ENCODE measurements at places on chromosomes 4 and X.

- DNase-seq, result no peak
Measured at GRCh38 chr4:47145630-47146029, 114.3 kb downstream of the GABRB1 start.

GRCh38 chr4:69749771-69750170 lies 10.6 kb downstream of the SULT1B1 start:
- no peak for DNase-seq

GRCh38 chr4:119070301-119070700 lies 65.3 kb upstream of the MYOZ2 start:
- DNase-seq, result no peak

DNA sequence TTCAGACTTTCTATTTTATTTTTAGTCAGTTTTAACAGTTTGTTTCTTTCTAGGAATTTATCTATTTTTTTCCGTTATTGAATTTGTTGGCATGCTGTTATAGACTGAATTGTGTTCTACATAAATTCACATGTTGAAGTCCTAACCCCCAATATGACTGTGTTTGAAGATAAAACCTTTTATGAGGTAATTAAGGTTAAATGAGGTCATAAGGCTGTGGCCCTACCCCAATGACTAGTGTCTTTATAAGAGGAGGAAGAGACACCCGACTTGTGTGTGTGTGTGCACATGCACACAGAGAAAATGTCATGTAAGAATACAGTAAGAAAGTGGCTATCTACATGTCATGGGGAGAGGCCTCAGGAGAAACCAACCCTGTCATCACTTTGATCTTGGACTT lies 146.3 kb downstream of the BRWD3 start:
- no peak for DNase-seq

- DNase-seq, result no peak
Measured at GRCh38 chr4:148344941-148345340, 97.3 kb downstream of the NR3C2 start.

DNA sequence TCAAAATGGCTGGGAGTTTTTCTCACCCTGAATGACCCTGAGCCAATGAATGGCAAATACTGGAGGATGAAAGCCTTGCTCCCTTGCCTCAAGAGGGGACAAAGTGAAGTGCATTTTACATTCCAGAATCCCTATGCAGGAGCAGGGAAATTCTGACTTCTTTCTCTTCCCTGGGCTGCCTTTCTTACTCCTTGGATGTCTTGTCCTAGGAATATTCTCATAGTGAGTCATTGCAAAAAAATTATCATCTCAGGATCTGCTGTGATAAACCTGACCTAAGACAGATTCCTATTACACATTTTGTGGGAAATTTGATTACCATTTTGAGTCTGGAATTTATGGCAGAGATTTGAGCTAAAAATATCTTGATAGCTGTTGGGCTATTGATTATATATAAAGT lies 199.9 kb downstream of the TMA16 start:
- no peak for DNase-seq

GRCh38 chr4:169238445-169238844 lies 32.3 kb downstream of the SH3RF1 start:
- no peak for DNase-seq

GRCh38 chr4:23969635-23970145 lies 79.8 kb upstream of the PPARGC1A start:
- DNase-seq, result no peak

DNA sequence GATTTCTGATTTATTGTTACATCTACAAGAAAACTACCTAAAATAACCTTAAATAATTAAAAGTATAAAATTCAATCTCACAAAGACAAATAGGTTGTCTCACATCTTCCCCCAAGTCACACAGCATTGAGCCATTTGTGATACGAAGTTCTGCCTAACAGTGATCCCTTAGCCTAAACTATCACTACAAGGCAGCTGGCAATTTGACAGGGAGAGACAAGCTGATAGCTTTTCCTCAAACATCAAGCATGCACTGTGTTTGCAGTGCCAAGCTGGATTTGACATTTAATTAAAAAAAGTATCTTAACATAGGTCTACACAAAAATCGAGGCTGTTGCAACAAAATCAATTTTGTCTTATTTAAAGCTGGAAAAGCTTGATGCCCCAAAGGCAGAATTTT lies 464.7 kb upstream of the TRAM1L1 start:
- DNase-seq, result no peak

- no peak for DNase-seq
Measured at GRCh38 chr4:8906991-8907595, 35.5 kb upstream of the HMX1 start.
